ENCODE measurements at places on chromosomes 6 and 20.

DNA sequence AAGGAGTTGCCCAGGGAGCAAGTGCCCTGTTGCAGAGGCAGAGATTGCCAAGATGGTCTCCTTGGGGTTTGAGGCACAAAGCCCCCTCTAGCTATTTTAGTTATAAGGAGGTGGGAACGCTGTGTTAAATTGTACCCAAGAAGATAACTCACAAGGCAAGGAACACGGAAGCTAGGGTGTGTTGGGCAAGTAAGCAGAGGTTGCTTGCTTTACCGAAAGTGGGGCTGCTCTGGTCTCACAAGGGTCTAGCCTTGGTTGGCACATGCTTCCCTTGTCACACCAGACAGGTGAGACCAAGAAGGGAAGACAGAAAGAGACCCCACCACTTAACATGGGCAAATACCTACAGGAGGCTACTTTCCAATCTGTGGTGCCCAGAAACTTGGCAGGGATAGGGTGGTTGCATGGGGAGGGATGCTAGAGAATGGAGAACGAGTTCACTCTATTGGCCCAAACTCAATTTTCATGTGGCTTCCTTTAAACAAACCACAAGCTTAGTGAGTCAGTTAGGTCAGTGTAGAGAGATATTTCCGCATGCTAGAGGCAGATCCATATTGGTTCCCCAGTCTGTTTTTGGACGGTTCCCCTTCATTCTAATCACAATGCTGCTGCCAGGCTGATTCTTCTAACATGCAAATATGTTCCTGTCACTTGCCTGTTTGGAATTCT, 42.4 kb downstream of the PLAGL1 start:
- DNase-seq: no peak

- no peak for DNase-seq
These were observed 269.3 kb downstream of the NRN1 start for GRCh38 chr6:5737460-5737859.

DNA sequence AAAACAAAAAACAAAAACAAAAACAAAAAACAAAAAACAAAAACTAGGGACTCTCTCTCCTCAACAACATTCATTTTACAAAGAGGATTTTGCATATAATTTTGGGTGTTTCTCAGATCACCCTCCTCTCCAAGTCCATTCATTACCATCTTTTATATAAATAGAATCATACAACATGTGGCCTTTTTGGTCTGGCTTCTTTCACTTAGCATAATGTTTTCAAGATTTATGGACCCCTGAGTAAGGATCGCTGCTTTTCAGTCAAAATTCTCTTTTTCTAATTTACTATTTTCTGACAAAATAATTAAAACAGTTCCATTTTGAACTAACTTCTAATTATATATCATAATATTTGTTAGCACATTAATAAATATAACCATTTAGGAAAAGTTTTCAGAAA, 94.8 kb downstream of the UBE3D start:
- no peak for DNase-seq

DNA sequence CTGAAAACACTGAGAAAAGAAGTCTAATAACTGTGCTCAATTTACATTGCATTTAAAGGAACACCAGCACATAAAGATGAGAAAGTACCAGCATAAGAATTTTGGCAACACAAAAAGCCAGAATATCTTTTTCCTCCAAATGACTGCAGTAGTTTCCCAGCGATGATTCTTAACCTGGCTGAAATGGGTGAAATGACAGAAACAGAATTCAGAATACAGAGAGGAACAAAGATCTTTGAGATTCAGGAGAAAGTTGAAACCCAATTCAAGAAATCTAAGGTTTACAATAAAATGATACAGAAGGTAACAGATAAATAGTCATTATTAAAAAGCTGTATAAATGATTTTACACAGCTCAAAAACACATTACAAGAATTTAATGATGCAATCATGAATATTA, 197.0 kb upstream of the EYS start:
- DNase-seq: no peak

DNA sequence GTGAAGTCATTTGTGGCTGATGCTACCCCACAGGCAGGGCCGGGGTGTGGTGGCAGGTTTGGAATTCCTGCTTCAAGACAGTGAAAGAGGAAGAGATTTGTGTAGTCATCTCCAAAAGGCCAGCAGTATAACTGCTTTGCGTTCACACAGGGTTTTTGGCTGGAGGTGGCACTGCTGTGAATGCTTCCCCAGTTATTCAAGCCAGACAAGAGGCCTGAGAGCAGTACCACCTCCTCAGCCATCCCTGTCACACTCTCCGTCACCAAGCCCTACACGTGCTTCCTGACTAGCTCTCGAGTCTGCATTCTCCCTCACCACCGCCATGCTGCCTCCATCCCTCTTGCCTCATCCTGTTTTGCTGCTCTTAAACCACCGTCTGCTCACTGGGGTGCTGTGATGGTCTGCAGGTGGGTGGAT, 23.9 kb downstream of the ARMC2 start:
- no peak for DNase-seq

Measured in adrenal gland (tissue), 19 donors.